ENCODE measurements at places on chromosomes 4 and X. TPM values are rescaled to one million over a fixed set of nuclear protein-coding genes. Genes with fewer than 3 reads are reported as not detected.

The RBM47 gene
- total RNA-seq = 18.7 TPM

The SLC9B1 gene
- total RNA-seq = not detected

The EMCN gene
- not detected for total RNA-seq

The STAP1 gene
- not detected for total RNA-seq

The PTCHD1 gene
- total RNA-seq = not detected

The GLOD5 gene
- not detected for total RNA-seq

The MAGEC2 gene
- not detected for total RNA-seq

The XK gene
- total RNA-seq = 0.34 TPM

The ANTXR2 gene
- 4.3 TPM for total RNA-seq

The GPC4 gene
- not detected for total RNA-seq

The NR3C2 gene
- total RNA-seq = not detected

The ANKRD17 gene
- total RNA-seq = 26.4 TPM

The NOX1 gene
- total RNA-seq = not detected

The GLRA2 gene
- total RNA-seq = not detected

The ZCCHC4 gene
- total RNA-seq = 3.9 TPM

The EVC2 gene
- 2.5 TPM for total RNA-seq

The DUSP9 gene
- 1.2 TPM for total RNA-seq

The TIGD2 gene
- total RNA-seq = 6.4 TPM

The ATP8A1 gene
- total RNA-seq = 0.03 TPM

The UGT2B15 gene
- total RNA-seq = not detected

The HSFX2 gene
- total RNA-seq = not detected

The FGB gene
- total RNA-seq = 21.1 TPM

The SH3D19 gene
- 25.3 TPM for total RNA-seq

The RNF128 gene
- 0.12 TPM for total RNA-seq

The DCAF12L2 gene
- total RNA-seq = 0.07 TPM

The AFF2 gene
- total RNA-seq = not detected

The PLAC8 gene
- not detected for total RNA-seq

The HTN3 gene
- total RNA-seq = not detected

The MAOA gene
- total RNA-seq = 0.40 TPM

The TADA2B gene
- total RNA-seq = 15.6 TPM

The CENPVL1 gene
- total RNA-seq = not detected

The REELD1 gene
- total RNA-seq = not detected

The GLRB gene
- 1.2 TPM for total RNA-seq

The MED28 gene
- 30.2 TPM for total RNA-seq

The SHROOM2 gene
- 0.61 TPM for total RNA-seq

The BMX gene
- not detected for total RNA-seq

The RAI2 gene
- not detected for total RNA-seq

The INTU gene
- total RNA-seq = 2.0 TPM

The TMEM185A gene
- 25.4 TPM for total RNA-seq

The SPATA18 gene
- total RNA-seq = 4.2 TPM

The USP26 gene
- total RNA-seq = not detected
